ENCODE measurements at places on chromosomes 1 and 21.

DNA sequence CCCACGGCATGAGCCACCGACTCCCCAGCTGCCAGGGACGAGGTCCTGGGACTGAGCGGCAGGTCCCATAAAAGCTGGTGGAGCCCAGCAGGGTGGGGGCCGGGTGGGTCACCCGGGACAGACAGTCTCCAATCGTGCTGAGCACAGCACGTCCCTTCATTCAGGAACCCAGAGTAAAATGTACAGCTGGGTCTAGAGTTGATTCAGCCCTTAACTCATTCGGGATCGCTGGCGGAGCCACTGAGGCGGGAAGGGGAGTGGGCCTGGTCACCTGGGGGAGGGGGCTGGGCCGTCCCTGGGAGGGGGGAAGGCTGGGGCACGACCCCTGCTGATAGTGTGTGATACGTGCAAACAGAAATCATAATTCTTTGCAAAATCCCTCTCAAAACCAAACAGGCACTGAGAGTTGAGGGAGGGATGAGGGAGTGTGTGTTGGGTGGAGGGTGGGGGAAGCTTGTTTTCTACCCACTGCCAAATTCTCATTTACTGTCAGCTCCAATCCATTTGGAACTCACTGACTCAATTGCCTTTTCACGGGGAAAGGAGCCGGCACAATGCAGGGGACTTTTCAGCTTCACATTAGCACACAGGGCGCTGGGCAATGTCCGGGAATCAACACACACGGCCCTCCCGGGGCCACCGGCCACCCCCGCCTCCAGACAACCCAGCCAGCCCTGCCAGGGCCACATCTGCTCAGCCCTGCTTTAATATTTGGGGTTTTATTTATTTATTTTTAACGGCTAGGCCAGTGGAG, 13.8 kb downstream of the CASZ1 start:
- DNase-seq = no peak

GRCh38 chr21:33643658-33644311, 1.5 kb downstream of the ITSN1 start:
- no peak for DNase-seq

- no peak for DNase-seq
Measured at GRCh38 chr1:3249631-3250501, 180.9 kb downstream of the PRDM16 start.

DNA sequence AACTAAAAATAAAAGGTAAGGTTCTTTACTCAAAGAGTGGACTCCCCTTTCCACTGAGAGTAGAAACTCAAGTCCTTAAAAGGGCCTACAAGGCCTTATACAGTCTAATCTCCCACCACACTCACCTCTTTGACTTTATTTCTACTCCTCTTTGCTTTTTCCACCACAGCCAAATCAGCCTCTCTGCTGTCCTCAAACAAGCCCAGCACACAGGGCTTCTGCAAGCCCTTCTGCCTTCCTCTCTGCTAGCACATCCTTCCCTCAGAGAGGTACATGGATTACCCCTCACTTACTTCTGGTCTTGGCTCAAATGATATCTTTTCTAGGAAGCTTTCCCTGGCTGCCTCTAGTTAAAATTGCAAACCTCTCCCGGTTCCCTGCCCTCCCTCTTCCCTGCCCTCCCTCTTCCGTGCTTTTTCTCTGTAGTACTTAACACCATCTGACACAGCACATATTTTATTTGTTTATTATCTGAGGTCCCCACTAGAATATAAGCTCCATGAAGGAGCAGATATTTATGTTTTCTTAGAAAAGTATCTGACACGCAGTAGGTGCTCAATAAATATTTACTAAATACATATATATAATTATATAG, 1.7 kb downstream of the LYST start:
- DNase-seq = no peak

DNA sequence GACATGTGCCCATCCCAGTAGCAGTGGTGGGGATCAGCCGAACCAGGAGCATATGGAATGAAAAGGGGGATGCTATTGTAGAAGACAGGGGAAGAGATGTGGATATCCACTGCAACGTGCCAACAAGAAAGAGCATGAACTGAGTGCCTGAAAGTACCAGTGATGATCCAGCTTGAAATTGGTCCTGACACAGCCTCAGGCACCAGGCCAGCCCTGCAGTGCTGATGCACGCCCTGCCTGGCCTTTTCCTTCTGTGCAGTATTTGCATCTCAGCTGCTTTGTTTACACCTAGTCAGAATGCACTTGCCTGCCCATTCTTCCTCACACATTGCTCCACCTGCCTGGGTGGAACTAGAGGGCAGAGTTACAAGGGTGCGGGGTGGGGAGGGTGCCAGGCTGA, 50.3 kb upstream of the ARTN start:
- DNase-seq = no peak

All from right atrium auricular region (tissue), 2 donors.